ENCODE measurements at places on chromosomes 16 and 17. TPM values are rescaled to one million over a fixed set of nuclear protein-coding genes. Genes with fewer than 3 reads are reported as not detected.

DNA sequence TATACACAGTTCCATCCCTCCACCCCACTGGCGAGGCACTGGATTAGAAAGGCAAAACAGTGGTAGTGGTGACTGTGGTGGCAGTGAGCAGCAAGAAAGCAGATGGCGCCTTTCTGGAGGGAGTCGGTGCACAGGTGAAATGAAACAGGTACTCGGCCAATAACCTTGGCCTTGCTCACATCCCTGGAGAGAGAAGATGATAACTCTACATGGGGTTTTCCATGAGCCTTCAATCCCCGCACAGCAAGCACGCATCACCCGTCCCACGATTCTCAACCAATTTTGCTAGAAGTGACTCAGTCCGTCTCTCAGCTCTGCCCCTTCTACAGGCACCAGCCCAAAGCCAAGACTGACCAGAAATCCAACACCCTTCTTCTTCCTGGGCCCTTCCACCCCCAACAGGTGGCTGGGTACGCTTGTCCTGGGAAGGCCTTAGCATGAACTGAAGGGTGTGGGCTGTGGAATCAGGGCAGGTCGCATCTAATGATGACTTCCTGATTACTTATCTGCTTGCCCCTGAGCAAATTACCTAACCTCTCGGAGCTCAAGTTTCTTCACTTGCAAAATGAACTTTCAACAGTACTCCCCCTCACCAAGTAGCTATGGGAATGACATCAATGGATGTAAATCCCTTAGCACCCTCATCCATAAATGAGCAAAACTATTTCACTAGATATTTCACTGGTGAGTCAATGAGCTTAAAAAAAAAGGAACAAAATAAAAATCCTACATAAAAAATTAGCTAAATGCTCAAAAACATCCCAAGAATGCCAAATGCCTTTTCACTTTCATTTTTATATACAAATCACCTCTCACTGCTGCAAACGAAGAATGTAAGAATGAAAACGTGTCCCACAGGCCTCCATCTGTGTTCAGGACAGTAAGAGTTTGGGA is 18.0 kb downstream of the XPO6 start:
- DNase-seq = no peak

GRCh38 chr16:13951611-13952010 is 31.7 kb downstream of the ERCC4 start:
- DNase-seq = no peak

- DNase-seq = no peak
Measured at GRCh38 chr16:67246756-67247191, 507 bp downstream of the FHOD1 start.

DNA sequence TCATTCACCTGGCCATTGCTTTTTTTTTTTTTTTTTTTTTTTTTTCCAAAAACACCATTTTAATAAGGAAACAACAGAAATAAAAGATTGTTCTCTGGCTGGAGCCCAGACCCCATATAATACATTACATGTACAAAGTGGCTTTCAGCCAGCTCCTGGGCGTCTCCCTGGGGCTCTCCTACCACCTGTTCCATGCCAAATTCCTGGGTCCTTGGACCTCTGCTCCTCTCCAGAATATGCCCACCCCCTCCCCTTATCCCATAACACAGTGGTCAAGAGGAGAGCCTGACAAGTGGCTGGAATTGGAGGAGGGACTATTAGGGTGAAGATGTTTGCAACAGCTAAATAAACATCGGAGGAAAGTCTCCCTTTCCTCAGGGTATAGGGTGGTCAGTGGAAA is 3.6 kb upstream of the PHF12 start:
- DNase-seq = no peak

- DNase-seq = no peak
Measured at GRCh38 chr17:67026341-67026740, 18.0 kb upstream of the CACNG1 start.

DNA sequence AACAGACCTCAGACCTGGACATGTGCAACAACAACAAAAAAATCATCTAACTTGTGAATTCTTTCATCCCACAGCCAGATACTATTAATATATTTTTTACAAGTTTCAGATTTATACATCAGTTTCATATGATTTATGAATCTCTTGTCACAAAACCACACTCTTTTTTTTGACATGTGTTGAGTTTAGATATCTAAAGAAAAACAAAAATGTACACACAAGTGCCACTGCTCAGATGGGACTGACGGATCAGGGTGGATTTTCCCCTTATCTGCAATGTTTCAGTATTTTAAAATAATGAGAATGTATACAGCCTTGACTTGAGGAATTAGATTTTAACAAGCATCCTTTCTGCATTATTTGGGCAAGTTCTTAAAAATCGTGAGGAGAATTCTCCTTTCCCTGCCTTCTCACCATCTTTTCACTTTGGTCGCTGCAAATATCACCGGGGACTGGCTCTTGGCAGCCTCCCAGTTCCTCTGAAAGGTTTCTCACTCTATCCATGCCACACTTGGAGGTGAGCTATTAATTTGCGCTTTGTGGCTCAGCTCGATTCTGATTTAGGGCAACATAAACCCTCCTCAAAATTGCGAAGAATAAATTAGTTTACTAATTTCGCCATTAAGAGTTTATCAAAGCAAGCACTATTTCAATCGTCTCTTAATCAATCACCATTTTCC is 225.7 kb downstream of the XYLT1 start:
- no peak for DNase-seq

- DNase-seq = no peak
Measured at GRCh38 chr16:27756206-27756970, 206.4 kb downstream of the KATNIP start.

DNA sequence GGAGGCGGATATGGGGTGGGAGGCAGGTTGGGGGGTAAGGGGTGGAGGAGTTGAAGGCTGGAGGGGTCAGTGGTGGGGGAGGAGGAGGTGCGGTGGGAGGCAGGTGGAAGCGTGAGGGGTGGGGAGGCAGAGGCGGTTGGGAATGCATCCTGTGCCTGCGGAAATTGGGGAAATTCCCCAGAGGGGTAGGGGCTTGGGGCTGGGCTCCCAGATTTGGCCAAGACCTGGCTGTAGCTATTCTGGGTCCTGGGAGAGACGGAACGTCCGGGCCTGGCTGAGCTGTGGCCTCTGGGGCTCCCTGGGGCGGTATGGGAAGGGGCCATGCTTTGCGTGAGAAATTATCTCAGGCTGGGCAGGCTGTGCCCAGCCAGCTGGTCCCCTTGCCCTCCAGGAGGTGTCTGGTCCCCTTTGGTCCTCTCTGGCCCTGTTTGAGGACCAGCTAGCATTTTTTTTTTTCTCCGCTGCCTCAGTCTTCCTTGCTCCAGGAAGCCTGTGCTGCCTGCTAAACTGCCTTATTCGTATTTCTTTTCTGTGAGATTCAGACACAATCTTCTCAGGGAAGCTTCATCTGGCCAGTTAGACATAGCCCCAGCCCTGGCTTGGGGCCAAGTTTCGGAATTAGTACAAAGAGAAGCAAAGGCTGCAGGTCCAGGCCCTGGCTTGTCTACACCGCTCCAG is 7.3 kb upstream of the TRPV2 start:
- no peak for DNase-seq

DNA sequence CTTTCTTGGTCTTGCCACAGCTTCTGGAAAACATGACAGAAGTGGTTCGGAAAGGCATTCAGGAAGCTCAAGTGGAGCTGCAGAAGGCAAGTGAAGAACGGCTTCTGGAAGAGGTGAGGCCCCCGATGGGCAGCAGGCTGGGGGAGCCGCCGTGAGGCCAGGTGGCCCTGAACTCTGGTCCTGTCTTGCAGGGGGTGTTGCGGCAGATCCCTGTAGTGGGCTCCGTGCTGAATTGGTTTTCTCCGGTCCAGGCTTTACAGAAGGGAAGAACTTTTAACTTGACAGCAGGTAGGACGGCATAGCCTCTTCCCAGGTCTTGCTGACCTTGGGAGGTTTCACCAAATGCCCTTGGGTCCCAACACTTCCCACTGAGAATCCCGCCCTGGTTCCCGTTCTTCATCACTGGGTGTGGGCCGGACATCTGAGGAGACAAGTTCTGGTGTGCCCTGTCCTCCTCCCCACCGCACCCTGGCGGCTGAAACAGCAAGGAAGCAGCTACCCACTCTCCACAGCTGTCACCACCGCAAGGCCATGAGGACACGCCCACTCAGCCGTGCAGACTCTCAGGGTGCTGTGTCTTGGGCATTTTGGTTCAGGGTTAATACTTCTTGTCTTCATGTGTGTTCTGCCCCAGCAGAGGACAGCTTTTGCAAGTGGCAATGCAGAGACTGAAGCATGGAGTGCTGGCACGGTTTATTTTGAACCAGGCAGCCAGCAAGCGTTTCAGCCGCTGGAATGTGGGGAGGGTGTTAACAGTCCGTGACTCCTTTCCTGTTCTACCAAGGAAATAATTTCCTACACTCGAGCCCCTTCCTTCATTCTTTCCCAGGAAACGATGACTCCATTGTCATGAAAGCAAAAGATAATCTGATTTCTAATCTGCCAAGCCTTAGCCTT is 21.4 kb downstream of the NTAN1 start:
- no peak for DNase-seq

GRCh38 chr16:24820522-24820921 is 25.2 kb upstream of the SLC5A11 start:
- DNase-seq = no peak

DNA sequence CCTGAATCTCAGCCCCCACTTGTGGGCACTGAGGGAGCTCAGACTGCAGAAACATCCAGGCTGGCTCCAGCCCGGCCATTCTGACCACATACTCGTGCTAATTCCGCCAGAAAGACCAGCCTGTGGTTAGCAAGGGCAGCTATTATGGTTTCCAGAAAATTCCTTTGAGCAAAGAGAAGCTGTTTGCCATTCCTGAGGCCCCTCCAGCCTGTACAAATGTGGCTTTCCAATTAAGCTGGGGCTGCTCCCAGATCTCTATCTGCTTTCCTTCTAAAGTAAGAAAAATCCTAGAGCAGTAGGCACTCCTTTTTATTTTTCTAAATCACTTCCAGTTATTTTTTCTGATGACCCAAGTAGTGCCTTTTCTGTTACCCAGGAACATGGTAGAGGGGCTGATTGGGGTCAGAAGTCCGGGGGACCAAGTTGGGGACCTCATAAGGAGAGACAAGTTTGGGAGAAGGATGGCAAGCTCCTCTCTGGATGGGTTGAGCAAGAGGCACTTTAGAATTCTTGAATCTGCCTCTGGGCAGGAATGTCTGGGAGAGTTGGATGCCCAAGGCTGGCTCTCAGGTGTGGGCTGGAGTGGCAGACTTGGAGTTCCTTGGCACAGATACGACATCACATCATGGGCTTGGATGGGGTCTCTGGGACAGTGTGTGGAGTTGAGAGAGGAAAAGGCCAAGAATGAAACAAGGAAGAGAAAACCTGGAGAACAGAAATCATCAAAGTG is 83.3 kb upstream of the TNRC6C start:
- no peak for DNase-seq

GRCh38 chr17:82875407-82875856 is 35.6 kb upstream of the ZNF750 start:
- no peak for DNase-seq

GRCh38 chr17:27293359-27293897 is 486 bp upstream of the WSB1 start:
- no peak for DNase-seq

DNA sequence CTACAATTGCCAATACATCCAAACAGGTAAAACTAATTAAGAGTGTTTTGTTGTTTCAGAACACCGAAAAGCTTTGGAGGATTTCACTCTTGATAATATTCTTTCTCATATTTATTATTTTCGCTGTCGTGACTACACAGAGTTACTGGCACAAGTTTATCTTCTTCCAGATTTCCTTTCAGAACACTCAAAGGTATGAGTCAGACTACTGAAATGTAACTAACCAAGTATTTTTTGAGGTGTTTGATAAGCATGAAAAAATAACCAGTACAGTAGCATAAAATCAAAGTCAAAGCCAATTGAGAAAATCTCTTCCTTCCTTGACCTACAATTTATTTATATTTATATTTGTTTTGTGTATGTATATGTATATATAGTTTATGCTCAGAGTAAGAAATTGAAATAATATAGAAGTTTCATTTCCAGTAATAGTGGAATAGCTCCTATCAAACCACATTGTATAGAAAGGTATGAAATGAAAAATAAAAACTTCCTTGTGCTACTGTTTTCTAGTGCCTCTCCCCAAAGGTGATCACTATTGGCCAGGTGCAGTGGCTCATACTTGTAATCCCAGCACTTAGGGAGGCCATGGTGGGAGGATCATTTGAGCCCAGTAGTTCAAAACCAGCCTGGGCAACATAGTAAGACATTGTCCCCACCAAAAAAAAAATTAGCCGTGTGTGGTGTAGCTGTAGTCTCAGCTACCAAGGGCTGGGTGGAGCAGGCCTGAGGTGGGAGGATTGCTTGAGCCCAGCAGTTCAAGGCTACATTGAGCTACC is 10.9 kb downstream of the RAD51C start:
- no peak for DNase-seq

DNA sequence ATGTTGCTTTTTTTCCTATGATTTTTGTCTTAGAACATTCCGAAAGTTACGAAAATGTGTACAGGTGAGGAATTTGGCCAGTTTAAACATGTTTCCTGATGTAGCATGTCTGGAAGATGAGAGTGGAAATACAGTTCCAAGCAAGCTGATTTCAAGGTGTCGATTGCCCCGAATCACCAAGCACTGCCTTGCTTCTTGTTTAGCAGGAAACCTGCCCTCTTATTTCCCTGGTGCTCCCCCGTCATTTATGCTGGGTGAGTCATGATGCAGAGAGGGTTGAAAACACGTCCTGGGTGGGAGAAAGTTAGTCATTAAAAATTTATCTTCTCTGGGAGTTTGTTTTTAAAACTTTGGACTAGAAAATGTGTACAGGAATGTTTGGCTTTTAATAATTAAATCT is 608.6 kb upstream of the EEF2KMT start:
- DNase-seq = no peak

DNA sequence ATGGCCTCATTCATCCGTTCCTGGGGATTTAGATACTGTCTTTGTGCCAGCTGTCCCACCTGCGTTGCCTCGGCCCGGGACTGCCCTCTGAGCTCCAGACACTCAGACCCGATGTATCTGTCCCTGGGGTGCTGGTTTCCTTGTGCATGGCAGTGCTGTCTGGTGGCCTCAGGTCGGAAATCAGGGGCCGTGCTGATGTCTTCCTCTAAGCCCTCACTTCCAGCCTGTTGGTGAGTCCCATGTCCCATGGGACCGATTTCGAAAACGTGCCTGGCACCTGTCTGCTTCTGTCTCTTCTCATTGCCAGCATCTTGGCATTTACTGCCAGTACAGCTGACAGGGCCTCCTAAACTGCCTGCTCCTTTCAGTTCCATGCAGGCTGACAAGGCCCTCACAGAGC is 22.1 kb downstream of the NT5M start:
- DNase-seq = no peak

Gene C16orf92
- not detected for total RNA-seq

Gene MT1F
- total RNA-seq = 2.4 TPM

Gene ZG16
- not detected for total RNA-seq

Gene ASPHD1
- 2.8 TPM for total RNA-seq

Gene INO80E
- 81.9 TPM for total RNA-seq

Gene JUP
- 23.5 TPM for total RNA-seq

Gene CHD9
- 76.6 TPM for total RNA-seq

Gene ZFPM1
- 11.2 TPM for total RNA-seq

Gene CHST4
- not detected for total RNA-seq
